ENCODE measurements at places on chromosomes 5 and 9. TPM values are rescaled to one million over a fixed set of nuclear protein-coding genes. Genes with fewer than 3 reads are reported as not detected.

GRCh38 chr5:66337626-66338226 lies 193.6 kb downstream of the SREK1 start:
- H3K27me3 ChIP-seq, result peaks cover 26% of the 10 kb centered on the region
- no peaks in the 10 kb centered on the region for H3K36me3 ChIP-seq
- H3K4me1 ChIP-seq, result no peaks in the 10 kb centered on the region
- H3K4me3 ChIP-seq, result no peak overlapping the region

The ANGPTL2 gene
- not detected for total RNA-seq

DNA sequence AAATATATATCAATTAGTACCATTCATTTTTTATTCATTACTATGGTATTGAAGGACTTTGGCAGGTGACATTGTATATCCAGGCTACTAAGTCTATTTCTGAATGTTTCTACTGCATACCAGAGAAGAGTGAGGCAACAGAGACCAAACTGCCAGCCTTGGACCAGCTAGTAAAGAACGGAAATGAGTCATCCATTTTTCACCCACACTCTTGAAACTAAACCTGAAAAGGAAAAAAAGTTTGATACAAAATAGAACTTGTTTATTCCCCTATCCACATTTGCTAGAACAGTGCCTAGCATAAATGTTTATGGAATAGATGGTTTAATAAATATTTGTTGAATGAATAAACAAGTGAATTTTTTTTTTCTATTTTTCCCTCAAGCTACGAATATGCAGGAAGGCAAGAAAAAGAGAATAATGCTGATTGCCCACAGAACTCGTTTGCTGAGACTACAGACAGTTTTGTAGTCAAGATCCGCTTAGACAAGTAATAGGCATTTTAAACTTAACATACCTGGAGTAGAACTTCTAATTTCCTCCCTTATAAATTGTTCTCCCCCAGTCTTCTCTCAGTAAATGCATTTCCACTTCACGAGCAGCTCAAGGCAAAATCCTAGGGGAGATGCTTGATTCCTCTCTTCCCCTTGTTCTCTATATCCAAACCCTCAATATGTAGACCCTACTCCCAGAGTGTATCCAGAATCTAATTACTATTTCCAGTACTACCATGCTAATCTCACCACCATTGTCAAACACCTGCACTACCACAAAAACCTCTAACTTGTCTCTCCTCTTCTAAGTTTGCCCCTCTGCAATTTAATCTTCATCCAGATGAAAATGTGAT lies 146.2 kb upstream of the RASA1 start:
- peak overlapping the region; percentile 73 for H3K27ac ChIP-seq
- H3K4me3 ChIP-seq, result peak overlapping the region; percentile 40
- peaks cover 59% of the 10 kb centered on the region for H3K4me1 ChIP-seq
- H3K36me3 ChIP-seq, result no peaks in the 10 kb centered on the region
- H3K27me3 ChIP-seq, result no peaks in the 10 kb centered on the region
- peak; percentile 17 for DNase-seq

DNA sequence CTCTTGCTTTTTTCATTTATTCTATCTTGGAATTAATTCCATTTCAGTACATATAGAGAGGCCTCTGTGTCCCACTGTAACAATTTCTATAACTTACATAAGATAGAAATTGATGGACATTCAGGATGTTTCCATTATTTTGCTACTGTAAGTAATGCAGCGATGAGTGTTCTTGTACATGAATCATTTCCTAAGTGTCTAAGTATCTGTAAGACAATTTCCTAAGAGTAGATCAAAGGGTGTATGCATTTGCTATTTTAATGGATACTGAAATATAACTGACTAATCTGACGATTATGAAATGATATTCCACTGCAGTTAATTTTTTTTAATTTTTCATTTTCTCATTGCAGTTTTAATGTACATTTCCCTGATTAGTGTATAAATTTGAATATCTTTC lies 23.0 kb upstream of the RBM22 start:
- DNase-seq, result no peak
- no peaks in the 10 kb centered on the region for H3K4me1 ChIP-seq
- H3K27me3 ChIP-seq, result no peaks in the 10 kb centered on the region
- H3K36me3 ChIP-seq, result peaks cover 47% of the 10 kb centered on the region
- H3K27ac ChIP-seq, result no peak overlapping the region
- no peak overlapping the region for H3K4me3 ChIP-seq

The OLFM1 gene
- 0.47 TPM for total RNA-seq

DNA sequence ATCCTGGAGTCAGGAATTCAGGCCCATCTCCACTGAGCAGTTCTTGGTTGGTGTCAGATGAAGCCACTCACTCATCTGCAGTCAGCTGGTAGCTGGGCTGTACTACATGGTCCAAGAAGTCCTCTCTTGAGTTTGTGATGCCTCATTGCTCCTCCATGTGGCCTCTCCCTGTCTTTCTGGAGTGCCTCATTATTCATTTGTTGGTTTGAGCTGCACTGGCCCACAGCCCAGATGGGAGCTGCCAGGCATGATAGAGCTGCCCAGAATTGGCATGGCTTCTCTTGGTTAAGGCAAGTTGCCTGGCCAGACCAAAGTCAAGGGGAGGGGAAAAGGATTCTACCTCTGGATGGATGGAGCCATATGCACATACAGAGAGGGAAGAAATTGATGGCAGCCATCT lies 8.0 kb downstream of the PTCD2 start:
- no peak overlapping the region for H3K4me3 ChIP-seq
- H3K36me3 ChIP-seq, result peaks cover 41% of the 10 kb centered on the region
- H3K27me3 ChIP-seq, result no peaks in the 10 kb centered on the region
- no peak overlapping the region for H3K27ac ChIP-seq
- DNase-seq, result no peak
- H3K4me1 ChIP-seq, result peaks cover 8% of the 10 kb centered on the region

The NAIF1 gene
- 12.2 TPM for total RNA-seq

- no peaks in the 10 kb centered on the region for H3K36me3 ChIP-seq
- H3K4me3 ChIP-seq, result no peak overlapping the region
- no peak overlapping the region for H3K27ac ChIP-seq
These were observed 1.1 kb upstream of the LCN9 start for GRCh38 chr9:135661816-135662560.

GRCh38 chr9:98136489-98136888 lies 17.5 kb upstream of the TRIM14 start:
- DNase-seq, result no peak
- H3K27me3 ChIP-seq, result peaks cover 2% of the 10 kb centered on the region
- H3K27ac ChIP-seq, result no peak overlapping the region
- no peak overlapping the region for H3K4me3 ChIP-seq
- H3K4me1 ChIP-seq, result peaks cover 10% of the 10 kb centered on the region

DNA sequence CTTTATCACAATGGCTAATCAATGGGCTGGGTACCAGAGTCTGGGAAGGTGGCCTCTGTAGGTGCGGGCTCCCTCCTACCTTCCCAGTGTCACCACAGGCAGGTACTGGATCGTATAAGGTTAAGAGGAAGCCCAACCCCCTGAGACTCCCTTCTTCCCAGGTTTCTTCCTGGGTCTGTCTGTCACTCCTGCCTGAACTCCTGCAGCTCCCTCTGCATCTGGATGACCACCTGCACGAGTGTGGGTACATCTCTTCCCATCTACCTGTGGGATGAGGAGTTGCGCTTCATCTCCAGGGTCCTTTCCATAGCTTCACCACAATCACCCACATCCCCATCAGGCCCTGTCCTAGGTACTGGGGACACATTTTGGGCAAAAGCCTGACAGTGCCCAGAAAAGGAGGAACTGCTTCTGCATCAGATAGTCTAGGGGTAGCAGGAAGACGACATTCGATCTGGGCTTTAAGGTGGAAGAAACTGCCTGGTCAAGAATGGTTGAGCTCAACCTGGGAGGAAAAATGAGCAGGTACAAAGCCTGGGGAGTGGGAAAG lies 112.2 kb upstream of the ALDH1B1 start:
- no peak overlapping the region for H3K27ac ChIP-seq
- no peak for DNase-seq
- H3K4me1 ChIP-seq, result peaks cover 5% of the 10 kb centered on the region
- H3K27me3 ChIP-seq, result peaks cover 4% of the 10 kb centered on the region

DNA sequence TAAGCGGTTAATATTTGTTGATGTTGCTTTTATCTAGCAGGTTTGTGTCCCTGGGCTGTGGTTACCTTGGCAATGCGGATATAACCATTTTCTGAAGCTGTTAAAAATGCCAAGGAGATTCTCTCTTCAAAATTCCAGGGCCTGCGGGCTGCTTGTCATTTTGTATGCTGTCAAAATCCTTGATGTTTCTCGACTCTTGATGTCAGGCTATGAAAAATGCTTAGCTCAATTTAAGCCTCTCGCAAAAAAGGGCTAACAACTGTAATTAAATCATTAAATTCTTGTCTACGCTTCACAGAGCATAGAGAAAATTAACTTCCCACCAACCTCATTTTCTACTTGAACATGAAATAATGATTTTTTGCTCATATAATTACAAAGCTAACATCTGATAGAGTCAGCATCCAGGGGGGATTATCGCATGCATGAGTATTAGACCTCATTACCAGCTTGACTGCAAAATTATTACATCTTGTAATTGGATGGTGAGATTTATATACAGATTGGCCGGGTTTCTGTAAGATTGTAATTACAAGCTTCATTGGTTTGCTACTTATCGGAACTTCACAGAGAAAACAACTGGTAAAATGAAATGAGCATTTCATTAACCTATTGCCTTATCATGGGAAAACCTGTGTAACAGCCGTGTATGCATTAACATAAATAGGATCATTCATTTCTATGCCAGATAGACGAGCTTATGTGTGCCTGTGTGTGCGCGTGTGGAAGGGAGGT lies 83.1 kb upstream of the IRX1 start:
- H3K27me3 ChIP-seq, result no peaks in the 10 kb centered on the region
- H3K36me3 ChIP-seq, result no peaks in the 10 kb centered on the region

Data from activated T-helper 1 cell treated with anti-CD3 and anti-CD28 coated beads, Interleukin-12 subunit alpha, Interleukin-12 subunit beta, Interleukin-2, Interleukin-4 antibody, amounts not matched to agents 30 ng/mL and 10 ng/mL and 1 ng/mL, durations not matched to agents 14 hours and 24 hours and 36 hours (primary cell).